ENCODE measurements at places on chromosomes 3 and 15. TPM values are rescaled to one million over a fixed set of nuclear protein-coding genes. Genes with fewer than 3 reads are reported as not detected.

DNA sequence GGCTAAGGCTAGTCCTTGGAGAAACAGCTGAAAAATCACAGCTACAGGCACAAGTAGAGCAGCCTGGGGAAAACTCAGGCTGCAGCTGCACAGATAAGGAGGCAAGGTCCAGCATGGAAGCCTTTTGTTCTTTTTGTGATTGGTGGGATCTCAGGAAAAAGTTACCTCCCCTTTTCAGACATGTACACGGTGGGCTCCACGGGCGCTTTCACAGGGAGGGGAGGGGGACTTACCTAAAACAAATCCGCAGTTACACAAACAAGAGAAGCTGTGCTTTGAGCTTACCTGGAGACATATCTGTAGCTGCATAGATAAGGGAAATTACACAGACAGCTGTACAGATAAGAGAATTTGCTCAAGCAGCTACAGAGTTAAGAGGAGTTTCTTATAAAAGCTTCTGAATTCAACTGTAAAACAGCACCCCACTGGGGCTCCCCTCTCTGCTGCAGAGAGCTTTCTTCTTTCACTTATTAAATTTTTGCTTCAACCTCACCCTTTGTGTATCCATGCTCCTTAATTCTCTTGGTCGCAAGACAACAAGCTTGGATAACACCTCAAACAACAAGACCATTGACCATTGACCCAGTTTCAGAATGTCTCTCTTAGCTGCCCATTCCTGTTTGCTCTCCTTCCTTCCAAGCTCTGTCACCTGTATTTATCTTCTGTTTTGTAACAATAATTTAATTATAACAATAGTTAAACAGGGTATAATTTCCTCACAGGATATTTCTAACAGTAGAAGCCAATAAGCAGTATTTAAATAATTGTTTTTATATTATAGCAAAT is 10.9 kb upstream of the CD200 start:
- DNase-seq = no peak

The XRN1 gene
- 28.3 TPM for total RNA-seq

DNA sequence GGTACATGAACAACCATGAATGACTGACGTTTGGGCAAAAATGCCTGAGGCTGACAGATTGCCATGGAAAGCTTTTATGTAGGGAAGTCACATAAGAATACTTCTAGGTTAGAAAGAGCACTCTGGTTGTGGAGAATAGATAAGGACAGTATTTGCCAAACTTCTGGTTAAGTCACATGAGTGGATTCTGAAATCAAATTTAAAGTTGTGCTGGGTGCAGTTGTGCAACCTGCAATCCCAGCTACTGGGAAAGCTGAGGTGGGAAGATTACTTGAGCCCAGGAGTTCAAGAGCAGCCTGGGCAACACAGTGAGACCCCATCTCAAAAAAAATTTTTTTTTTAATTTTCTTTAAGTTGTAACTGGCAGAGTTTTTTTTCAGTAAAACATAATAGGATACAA is 7.2 kb upstream of the ZNF148 start:
- no peak for DNase-seq

- DNase-seq = no peak
These were observed 9.3 kb downstream of the EIF2B5 start for GRCh38 chr3:184144505-184144904.

The CPN2 gene
- total RNA-seq = not detected

GRCh38 chr3:198070871-198071270 is 110.9 kb downstream of the LMLN start:
- DNase-seq = no peak

DNA sequence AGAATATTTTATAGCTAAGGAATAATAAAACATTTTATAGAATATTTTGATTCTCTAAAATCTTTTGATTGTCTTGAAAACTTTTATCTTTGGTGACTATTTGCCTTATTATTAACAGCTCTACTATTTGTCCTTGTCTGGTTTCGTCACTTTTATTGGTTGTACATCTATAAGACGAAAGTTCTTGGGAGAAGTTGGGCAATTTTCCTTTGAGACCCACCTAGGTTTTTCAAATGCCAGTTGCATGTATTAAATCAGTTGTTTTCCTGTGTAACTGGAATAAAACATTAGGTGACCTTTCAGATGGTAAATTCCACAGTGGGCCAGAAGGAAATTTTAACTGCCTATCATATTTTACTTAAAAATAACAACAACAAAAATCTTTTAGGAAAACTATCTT is 1245.7 kb downstream of the SI start:
- no peak for DNase-seq

DNA sequence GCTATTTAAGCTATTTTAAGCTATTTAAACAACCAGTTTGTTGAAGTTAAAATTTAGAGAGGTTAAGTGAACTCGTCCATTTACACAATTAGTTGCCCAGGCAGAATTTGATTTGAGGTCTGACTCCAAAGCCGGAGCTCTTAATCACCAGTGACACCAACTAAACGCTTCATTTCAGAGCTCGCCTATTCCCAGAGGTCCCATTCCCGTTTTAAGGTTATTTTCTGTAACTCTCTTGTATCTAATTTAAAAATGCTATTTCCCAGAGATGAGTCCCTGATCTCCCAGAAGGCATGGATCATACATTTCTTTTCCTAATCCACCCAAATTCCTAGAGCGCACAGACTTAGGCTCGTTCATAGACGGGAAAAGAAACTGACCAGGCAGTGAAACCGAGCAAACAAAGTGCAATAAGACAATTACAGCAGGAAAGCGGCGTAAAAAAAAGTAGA is 904 bp upstream of the MCTP2 start:
- no peak for DNase-seq

The NPHP3 gene
- total RNA-seq = 5.4 TPM

- no peak for DNase-seq
These were observed 32.3 kb downstream of the XXYLT1 start for GRCh38 chr3:195238586-195239118.

DNA sequence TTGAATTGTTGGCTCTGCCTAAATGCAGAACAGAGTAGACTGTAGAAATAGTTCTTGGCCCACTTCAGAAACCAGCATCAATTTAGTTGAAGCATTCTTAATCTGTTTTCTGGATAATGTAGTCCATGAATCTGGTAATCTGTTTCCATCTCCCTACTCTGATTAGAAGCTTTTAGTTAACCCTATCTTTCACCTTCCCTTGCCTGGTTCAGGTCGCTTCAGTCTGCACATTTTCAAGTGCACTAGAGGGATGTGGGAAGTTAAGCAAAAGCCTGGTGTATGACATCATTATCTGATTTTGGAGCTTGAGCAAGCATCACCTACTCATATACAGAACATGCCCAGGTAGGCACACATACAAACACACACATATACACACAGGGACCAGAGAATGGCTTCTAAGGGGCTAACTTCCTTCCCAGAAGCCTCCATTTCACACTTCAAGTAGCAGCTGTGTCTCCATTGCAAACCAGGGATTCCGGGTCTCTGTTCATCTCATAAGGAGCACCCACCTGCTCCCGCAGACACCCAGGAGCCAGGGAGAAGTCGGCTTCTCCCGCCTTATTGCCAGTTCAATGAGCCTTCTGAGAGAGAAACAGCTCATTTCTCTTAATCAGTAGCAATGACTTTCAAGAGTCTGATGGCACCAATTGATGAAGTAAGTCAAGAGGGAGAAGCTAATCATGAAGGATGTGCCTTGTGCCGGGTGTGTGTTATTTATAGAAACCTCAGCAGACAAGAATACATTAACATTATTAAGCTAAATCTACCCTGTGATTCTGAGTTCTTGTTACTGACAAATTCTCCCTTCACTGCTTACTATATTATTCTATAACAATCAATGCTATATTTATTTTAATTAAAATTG is 347.9 kb upstream of the STAC start:
- no peak for DNase-seq

The RARRES1 gene
- total RNA-seq = 1.8 TPM

- DNase-seq = no peak
These were observed 424.6 kb upstream of the GBE1 start for GRCh38 chr3:82186017-82186416.

The ZNF860 gene
- not detected for total RNA-seq

The GP5 gene
- not detected for total RNA-seq

DNA sequence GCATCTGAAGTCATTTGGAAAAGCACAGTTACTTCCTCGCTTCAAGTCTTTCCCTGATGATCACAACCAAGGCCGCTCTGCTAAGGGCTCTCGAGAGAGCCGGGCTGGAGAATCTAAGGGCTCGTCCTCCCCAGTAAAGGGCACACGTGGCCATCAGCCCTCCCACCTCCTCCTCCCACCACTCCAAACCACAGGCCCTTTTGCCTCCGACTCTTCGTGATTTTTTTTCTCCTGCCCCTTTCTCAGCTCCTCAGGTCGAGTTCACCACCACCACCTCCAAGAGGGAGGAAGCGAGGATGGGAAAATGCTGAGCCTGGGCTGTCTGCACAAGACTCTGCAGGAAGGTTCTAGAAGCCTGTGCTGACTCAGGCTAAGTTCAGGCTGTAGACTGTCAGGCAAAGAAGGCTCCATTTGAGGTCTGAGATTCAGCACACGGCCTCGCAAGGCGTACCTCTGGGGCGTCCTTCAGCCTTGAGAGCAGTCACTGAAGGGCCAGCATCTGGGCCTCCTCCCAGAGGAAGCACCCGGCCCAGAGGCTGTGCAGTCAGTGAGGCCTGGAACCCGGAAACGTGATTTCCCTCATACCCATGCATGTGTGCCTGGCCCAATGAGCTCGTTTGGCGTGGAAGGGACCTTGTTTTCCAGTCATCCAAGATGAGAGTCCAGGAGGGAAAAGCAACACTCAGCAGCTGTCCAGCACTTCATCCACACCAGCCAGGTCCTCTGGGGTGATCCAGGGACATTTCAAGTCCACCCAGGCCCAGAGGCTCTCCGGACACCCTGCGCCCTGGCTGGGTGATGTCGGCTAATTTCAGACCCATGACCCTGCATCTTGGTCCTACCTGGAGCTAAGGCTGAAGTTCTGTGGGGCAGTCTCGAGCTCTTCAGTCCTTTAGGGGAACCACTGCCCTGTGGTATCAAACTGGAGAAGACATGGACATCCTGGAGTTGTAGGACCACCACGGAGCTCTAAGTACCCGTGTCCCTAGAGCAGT is 196.8 kb downstream of the XXYLT1 start:
- no peak for DNase-seq

GRCh38 chr3:62135741-62136140 is 237.6 kb downstream of the FEZF2 start:
- DNase-seq = no peak

The ISLR2 gene
- 0.17 TPM for total RNA-seq

DNA sequence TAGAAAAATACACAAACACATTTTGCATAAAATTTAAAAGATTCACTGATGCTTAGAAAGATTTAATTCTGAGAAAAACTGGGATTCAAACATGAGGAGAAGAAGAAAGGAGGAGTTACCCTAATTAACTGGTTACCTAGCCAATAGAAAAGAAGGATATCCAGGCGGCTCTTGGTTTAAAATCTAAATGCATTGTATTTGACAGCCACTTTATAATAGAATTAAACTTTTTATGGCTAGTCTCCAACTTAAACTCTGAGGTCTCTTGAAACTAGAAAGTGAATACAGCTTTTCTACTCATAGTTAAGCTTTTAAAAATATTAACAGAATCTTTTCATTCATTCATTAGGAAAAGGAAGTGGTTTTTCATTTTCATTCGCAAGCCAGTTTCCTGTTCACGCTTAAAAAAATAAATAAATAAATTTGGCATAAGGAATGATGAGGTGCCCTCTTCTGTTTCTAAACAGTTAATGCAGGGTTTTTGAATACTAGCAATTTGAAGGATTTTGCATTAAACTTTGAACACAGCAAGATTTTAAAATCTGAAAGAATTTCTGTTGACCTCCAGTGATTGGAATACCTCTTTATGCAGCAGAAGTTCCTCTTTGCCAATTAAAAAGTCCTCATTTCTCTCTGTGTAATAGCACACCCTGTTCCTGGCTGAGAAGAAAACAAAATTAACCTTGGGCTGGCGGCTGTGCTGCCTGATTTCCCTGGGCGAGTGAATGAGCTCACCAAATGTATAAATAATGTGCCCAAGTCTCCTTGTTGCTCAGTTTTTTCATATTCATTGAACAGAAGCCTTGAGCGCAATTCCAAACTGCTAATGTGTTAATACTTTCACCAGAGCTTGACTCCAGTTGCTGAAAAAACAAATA is 105.1 kb downstream of the ZMAT3 start:
- DNase-seq = peak; percentile 59

- DNase-seq = peak; percentile 82
These were observed 203.9 kb downstream of the VGLL3 start for GRCh38 chr3:86787091-86787490.

- no peak for DNase-seq
These were observed 14.0 kb downstream of the ATRIP start for GRCh38 chr3:48460517-48460902.

DNA sequence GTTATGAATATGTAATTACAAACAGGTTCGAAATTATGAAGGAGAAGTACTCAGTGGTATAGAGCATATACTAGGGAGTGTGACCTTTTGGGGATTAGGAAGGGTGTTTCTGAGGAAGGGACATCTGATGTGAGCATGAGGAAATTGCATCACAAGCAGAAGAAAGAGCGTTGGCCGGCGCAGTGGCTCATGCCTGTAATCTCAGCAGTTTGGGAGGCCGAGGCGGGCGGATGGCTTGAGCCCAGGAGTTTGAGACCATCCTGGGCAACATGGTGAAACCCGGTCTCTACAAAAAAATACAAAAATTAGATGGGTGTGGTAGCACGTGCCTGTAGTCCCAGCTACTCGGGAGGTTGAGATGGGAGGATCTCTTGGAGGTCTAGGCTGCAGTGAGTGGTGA is 6.9 kb downstream of the CMTM7 start:
- no peak for DNase-seq
